ENCODE measurements at places on chromosomes 2 and 18. TPM values are rescaled to one million over a fixed set of nuclear protein-coding genes. Genes with fewer than 3 reads are reported as not detected.

Gene ANKRD36C
- 132 TPM for total RNA-seq

Gene CNTNAP5
- not detected for total RNA-seq

Gene MROH2A
- total RNA-seq = not detected

Gene TEX44
- total RNA-seq = not detected

Gene HEATR5B
- 15.2 TPM for total RNA-seq

Gene PROKR1
- total RNA-seq = not detected

Gene DHRS9
- total RNA-seq = not detected

Gene SIX3
- 0.21 TPM for total RNA-seq

Gene MBD1
- 106 TPM for total RNA-seq

Gene LAMA3
- total RNA-seq = 0.23 TPM

Gene DNAJC5G
- not detected for total RNA-seq

Gene GKN2
- total RNA-seq = not detected

Gene CABYR
- 0.76 TPM for total RNA-seq

Gene CTNNA2
- not detected for total RNA-seq

Gene GNLY
- 364 TPM for total RNA-seq

Gene AKAIN1
- not detected for total RNA-seq

Gene CYTIP
- total RNA-seq = 231 TPM

Gene COLEC12
- not detected for total RNA-seq

Gene NFATC1
- total RNA-seq = 25.7 TPM

Gene TUBA3E
- total RNA-seq = not detected

Gene PROC
- total RNA-seq = not detected

Gene GPAT2
- total RNA-seq = 19.6 TPM

Gene UGT1A5
- total RNA-seq = not detected

Gene CRACDL
- 0.18 TPM for total RNA-seq

Gene DSG4
- not detected for total RNA-seq

Gene KCNK3
- total RNA-seq = not detected

Gene CRYBA2
- total RNA-seq = not detected

Gene ITPRIPL1
- 56.9 TPM for total RNA-seq

Gene NGEF
- total RNA-seq = not detected

Gene MYO5B
- not detected for total RNA-seq

Gene KIF1A
- 0.76 TPM for total RNA-seq

Gene ZNF397
- 13.1 TPM for total RNA-seq
